ENCODE measurements at places on chromosomes 2 and 18.

DNA sequence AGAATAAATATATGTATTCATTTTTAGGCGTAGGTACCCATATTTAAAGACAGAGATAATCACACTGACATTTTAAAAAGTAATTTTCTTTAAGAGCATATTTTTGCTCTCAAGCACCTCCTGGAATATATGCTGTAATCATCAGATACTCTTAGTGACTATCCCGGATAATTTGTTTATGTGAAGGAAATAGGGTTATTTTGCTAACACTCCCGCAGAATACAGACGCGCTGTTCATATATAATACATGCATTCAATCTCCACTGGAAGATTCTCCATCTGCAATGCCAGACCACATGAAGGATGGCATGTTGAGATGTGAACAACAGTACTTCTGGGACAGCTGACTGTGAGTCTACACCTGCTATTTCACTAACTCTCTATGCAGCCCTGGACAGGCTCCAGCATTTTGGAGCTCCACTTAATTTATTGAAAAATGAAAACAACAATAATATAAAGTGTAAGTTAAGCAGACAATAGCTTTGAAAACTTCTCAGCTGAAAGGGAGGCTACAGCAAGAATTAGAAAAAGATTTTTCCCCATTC is 430.6 kb downstream of the TMX3 start:
- no peak for DNase-seq

GRCh38 chr2:37447446-37447845 is 103.0 kb downstream of the QPCT start:
- DNase-seq = no peak

- no peak for DNase-seq
Measured at GRCh38 chr2:43609290-43609918, 13.6 kb upstream of the THADA start.

DNA sequence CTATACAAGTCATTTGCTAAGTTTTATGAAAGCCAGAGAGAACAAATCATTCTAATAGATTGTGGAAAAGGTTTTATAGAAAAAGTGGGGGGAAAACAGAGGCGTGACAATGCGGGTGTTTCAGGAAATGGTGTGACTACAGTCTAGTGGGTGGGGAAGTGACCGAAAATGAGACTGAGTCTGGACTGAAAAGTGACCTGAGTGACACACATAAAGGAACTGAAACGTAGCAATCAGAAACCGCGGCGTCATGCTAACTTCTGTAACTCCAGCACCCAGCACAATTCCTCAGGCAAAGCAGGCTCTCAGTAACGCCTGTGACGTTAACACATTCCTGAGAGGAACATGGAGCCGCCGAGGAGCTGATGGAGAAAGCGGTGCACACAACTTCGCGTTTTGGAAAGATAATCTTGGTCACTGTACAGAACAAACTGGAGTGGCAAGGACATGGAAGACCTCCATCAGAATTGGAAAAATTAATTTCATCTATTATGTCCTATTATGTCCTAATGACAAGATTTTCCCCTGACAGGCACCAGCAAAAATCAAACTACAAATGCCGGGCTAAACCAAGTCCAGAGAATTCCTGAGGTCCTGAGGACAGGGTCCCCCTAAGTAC is 1.4 kb upstream of the CD226 start:
- DNase-seq = no peak

GRCh38 chr2:233037078-233037477 is 4.6 kb downstream of the NEU2 start:
- no peak for DNase-seq

- no peak for DNase-seq
Measured at GRCh38 chr2:10475811-10476660, 27.9 kb upstream of the ODC1 start.

DNA sequence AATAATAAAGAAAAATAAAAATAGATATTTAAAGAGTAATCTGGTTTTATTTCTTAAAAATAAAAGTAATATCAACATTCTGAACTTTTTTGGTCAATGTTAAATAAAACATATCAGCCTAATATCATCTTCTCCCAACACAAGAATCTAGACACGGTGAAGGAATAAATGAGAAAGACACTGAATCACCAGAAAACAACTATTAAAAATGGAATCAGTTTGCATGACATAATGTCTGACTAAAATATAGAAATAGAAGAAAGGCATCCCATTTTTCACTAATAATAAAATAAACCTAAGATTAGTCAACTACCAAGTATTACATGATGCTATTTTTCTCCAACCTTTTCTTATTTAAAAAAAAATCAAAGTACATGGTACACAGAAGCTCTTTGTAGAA is 30.8 kb upstream of the TNFAIP6 start:
- DNase-seq = no peak

- no peak for DNase-seq
Measured at GRCh38 chr2:176645494-176645893, 376.3 kb downstream of the MTX2 start.

- no peak for DNase-seq
Measured at GRCh38 chr2:3870222-3870621, 166.8 kb downstream of the DCDC2C start.

DNA sequence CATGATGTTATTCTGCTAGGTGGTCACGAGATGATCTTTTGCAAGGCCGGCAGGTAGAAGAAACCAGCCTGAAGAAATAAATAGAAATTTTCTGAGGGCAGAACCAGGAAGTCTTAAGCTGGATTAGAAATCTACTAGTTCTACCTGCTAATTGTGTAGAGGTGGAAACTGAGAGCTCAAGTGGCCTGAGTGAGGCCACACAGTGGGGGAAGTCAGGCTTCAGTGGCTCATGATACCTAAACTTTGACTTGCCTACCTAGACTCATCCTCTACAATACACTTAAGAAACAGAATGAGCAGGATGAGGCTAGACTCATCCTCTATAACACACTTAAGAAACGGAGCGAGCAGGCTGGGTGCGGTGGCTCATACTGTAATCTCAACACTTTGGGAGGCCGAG is 134.9 kb upstream of the NDUFV2 start:
- DNase-seq = no peak

DNA sequence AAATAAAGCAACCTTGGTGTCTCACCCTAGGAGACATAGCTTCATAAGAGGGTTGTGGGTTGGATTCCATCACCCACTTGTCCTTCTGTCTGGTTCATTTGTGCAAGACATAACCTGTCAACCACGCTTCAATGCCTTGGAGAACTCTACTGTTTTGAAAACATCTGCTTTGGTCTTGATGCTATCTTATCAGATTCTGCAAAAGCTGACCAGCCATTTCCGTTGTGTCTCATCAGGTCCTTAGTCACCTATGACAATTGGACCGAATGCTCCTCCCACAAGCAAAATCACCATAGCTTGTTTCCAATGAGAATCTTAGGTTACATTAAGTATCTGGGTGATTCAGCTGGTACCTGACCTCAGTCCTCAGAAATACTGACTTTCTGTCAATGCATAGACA is 35.4 kb downstream of the STAT4 start:
- DNase-seq = no peak

GRCh38 chr2:181264441-181264840 is 192.7 kb upstream of the ITGA4 start:
- DNase-seq = no peak

DNA sequence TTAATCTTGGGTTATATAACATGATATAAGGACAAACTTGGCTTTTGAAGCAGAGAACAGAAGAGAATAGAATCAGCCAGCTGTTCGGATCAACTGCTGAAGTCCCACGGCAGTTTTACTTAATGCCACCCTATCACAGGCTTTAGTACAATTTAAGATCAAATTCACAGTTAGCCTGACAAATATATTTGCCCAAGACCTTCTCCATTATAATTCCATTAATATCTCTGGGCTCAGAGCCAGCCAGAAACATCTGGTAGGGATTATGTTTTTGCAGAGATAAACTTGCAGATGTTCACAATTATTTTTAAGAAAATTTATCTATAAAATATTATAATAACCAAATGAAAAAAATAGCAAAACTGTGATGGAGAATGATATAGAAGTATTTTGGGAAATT is 381.4 kb downstream of the RAD51AP2 start:
- no peak for DNase-seq

DNA sequence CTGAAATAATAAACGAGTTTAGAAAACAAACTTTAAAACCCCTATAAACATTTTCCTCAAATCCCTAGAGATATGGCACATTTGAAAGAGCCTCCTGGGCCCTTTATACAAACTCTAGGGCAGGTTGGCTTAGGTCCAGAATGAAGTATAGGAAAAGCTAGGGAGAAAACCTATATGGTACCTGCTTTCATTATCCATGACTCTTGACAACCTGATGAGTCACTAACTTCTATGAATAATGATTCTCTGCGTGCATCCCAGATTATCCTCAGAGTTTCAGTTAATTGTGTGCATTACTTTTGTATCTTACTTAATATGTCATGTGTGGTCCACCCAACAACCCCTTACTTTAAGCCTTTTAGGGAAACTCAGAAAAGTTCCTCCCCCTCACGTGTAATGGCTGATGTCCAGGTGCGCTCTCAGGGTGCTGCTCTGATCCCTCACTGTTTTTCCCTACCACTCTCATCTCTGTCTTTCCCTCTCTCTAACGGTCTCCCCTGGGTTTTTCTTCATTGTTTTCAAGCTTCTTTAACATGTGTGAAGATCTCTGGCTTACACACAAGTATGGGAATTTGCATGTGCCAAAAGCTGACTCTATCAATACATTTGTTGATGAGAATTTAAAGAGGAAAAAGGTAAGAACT is 78.5 kb downstream of the LRP1B start:
- DNase-seq = no peak

DNA sequence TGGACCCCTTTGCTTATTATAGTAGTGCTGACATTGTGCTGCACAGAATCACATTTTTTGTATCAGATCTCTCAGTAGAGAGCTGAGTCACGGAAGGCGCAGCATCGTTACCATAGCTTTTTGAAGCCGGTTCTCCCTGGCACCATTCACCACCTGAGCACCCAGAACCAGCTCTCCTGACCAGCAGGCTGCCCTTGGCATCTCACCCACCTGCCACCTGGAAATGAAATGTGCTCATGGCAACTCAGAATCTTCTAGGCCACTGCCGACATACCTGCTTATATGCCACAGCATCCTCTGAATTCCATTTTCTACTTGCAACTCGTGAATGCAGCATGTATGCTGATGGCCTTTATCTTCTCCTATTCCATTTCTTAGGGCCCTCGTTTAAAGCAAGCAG is 62.7 kb downstream of the COA5 start:
- no peak for DNase-seq

DNA sequence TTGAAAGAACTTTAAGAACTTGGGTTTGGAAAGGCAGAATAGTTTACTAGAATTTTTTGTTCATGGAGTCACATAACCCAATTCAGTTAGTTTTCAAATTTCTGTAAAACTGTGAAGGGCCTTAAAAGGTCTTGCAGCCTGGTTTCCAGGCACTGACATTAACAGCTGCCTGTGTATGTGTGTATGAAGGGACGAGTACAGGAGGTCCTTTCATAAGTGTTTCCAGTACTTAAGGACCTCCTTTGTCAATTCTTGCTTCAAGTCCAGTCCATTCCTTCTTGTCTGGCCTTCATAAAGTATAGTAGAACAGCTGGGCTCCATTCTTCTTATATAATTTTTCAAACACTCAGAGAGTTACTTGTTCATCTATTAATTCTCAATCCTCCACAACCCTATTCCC is 136.5 kb downstream of the NR4A2 start:
- DNase-seq = no peak

DNA sequence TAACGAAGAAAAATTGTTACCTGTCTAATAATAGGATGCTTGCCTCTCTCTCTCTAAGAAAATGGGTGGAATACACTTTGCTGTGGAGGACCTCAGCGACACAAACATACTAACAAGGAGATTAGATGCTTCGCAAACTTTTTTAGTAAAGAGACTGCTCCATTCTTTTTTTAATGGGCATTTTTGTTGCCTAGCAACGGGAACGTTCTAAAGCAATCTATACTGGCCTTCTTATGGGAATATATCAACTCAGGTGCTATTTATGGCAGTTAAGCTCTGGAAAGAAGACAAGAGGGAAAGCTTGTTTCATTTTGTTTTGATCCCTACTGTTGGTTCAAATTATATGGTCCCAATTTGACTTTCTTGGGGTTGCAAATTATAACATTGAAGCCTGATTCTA is 86.8 kb upstream of the CBLN2 start:
- no peak for DNase-seq

GRCh38 chr2:128702616-128703015 is 383.9 kb upstream of the HS6ST1 start:
- DNase-seq = no peak

GRCh38 chr2:167480232-167480985 is 592.1 kb downstream of the XIRP2 start:
- DNase-seq = no peak

DNA sequence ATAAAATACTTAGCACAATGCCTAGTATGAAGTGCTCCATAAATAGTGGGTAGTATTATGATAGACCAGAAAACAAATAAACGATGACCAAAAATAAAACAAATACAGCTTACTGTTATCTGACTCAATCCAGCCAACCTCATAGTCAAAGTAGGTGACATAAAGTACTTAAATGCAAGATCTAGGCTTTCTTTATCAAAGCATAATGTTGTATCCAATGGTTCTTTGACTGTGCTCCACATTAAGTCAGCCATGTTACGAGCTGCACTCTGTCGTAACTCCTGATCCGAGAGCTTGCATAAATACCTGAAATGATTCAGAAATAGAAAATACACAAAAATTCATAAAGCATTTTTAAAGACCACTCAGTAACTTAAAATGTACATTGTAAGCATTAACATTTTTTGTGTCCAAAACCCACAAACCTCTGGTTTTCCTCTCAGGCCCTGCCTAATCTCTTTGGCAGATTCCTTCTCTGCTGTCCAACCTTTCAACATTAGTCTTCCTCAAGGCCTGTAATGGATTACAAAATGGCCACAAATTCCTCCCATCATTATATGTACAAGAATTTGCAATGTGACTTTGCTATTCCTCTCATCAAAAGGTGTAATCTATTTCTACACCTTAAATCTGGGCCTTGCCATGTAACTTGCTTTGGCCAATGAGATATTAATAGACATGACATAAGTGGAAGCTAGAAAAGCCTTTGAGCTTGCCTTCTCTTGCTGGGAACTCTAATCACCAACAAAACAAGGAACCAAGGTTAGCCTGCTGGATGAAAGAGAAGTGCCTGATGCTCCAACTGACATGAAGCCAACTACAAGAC is 90.6 kb downstream of the USP34 start:
- DNase-seq = no peak

- DNase-seq = no peak
Measured at GRCh38 chr18:48914581-48915251, 36.0 kb downstream of the SMAD7 start.

DNA sequence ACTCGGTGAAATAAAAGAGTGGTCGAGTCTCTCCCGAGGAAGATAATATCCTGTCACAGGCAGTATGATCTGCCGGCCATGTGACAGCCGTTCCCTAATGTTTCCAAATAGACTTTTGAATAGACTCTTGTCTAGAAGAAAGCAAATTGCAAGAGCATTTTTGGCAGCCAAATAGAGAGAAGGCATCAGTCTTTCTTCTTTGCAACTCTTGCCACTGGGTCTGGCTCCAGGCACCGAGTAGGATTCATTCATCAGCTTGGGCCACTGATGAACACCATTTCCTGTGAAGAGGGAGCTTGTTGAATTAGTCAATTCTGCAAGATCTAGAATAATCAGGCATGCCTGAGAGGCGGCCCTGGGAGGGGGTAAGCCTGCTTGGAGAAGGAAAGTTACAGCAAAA is 165.6 kb downstream of the KLHL29 start:
- DNase-seq = no peak

Data from mesothelial cell of epicardium (in vitro differentiated cells).